Left lung (tissue), 14 donors: ENCODE measurements at places on chromosomes 16 and 17. TPM values are rescaled to one million over a fixed set of nuclear protein-coding genes. Genes with fewer than 3 reads are reported as not detected.

CTRB1 gene
- total RNA-seq = not detected

RNF43 gene
- total RNA-seq = 6.8 TPM

CDRT15L2 gene
- not detected for total RNA-seq

ITGAD gene
- 0.35 TPM for total RNA-seq
